ENCODE measurements at places on chromosomes 3 and 15.

GRCh38 chr3:194587438-194587931, 45.7 kb downstream of the TMEM44 start:
- DNase-seq: no peak

GRCh38 chr3:112333002-112333380, at the start of gene CD200:
Gene CD200, plus strand, starts transcription at chr3:112333156. Its CDS starts 57 bp downstream, at chr3:112333213.
- no peak for DNase-seq

DNA sequence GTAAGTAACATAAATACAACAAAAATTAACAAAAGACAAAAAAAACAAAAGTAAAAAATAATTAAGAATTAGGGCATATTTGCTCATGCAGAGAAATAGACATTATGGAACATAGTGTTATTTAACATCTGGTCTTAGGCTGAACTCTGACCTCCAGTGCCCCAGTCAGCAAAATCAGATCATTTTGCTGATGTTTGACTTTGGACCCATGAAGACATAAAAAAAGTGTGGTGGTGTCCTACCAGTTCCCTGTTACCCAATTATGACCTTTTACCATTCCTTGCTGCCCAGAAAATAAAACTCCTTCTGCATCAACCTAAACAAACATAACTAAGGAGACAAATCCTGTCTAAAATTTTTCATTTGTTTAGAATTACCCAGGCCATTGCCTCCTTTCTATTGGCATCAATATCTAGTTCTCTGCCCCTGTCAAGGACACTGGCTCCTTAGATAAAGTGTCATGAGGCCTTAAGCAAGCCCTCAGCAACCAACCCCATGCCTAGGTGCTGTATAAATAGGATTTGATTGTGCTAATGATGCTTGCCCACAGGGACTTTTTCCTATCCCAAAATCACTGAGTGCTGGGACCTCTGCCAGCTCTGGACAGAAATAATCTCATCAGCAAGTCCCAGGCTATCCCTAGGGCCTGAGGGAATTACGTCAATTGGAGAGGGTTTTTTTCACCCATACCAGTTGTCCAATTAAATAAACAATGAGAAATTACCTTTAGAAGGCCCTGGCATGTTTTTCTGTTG, 334.5 kb upstream of the UMPS start:
- no peak for DNase-seq

DNA sequence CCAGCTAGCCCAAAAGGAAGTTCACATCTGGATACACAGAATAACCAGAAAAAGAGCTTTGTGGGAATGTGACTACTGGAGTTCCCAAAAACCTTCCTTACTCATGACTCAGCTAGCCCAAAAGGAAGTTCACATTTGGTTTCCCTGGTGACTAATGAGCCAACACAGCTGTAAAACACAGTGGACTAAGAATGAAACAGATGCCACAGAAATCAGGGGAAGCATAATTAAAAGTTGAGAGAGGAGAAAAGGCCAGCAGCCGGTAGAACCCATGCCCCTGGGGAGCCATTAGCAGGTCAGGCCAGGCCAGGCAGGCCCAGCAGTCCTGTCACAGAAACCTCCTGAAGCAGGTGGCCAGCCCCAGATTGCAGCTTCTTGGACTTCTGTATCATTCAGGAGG, 130.3 kb downstream of the GHSR start:
- DNase-seq: no peak

DNA sequence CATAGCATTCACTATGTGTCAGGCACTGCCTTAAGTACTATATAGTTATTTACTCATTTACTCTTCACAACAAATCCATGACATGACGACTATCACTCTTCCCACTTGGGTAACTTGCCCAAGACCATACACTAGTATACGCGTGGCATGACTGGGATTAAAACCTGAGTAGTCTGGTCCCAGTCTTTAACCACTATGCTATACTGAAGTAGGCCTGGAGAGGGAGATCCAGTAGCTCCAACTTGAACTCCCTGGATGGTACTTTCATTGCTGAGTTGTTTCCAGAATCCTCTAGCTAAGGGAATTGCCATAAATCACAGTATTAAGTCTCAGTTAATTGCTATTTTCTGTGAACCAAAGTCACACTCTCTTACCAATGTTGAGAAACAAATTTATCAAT, 116.2 kb upstream of the LSAMP start:
- no peak for DNase-seq

- DNase-seq: no peak
Observed at GRCh38 chr15:78229431-78230406, 4.6 kb downstream of the ACSBG1 start.

DNA sequence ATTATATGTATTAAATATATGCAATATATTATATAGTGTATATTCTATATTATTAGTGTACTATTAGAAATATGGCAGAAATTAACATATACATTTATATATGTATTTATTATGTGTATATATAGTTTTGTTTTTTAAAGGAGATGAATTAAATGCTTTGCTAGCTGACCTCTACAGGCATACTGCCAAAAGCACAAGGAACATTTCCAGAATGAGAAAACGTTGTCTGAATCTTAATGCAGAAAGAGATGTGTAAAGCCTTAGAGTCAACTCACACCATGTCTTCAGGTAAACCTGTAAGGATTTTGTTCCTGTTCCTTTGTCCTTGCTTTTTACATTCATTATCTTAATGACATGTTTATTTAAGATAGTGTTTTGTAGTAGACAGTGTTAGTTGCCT, 111.9 kb downstream of the ST8SIA2 start:
- no peak for DNase-seq

DNA sequence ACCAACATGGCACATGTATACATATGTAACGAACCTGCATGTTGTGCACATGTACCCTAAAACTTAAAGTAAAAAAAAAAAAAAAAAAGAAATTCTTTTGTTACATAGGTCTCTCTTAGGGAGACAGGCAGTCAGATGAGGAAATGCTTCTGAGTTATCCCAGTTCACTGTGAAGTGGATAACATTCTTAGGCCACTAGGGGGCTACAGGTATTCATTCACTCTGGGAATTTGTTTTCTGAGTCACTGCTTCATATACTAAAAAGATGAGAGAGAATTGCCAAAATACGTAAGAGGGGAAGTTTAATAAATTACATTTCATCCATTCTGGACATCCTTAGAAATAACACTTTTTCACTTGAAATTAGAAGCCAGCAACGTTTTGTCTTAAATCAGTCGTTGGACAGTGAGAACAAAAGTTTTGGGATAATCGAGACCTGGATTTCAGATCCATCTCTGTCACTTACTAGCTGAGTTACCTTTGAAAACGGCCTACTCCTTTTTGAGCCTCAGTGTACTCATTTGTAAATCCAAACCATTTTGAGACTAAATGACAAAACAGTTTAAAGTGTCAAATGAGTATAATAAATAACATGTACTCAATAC, 738.4 kb upstream of the ALCAM start:
- no peak for DNase-seq

GRCh38 chr3:71671216-71671845, 53.9 kb downstream of the EIF4E3 start:
- DNase-seq: no peak

DNA sequence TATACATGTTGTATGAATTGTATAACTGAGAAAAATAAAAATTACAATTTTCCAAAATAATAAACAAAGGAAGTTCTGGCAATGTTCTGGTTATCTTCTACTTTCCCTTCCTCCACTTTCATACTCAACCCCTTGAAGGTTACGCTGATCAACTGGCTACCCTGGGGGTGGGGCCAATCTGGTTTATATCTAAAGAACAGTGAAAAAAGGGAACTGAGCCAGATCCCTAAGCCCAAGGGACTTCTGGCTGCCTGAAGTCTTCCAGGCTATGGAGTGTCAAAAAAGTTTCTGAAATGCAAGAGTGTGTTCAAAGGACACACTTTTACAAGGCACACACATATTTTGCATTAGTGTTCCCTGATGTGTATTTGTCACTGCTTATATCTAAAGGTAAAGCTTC, 591.9 kb downstream of the ROBO1 start:
- no peak for DNase-seq

DNA sequence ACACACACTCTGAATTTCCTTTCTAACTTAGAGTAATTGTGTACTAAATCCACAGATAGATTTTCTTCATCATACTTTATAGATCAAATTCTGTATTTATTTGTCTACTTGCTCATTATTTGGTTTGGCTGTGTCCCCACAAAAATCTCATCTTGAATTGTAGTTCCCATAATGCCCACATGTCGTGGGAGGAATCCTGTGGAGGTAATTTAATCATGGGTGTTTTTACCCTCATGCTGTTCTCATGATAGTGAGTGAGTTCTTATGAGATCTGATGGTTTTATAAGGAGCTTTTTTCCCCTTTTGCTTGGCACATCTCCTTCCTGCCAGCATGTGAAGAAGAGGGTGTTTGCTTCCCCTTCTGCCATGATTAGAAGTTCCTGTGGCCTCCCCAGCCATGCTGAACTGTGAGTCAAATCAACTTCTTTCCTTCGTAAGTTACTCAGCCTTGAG, 198.3 kb upstream of the TGFBR2 start:
- DNase-seq: no peak

DNA sequence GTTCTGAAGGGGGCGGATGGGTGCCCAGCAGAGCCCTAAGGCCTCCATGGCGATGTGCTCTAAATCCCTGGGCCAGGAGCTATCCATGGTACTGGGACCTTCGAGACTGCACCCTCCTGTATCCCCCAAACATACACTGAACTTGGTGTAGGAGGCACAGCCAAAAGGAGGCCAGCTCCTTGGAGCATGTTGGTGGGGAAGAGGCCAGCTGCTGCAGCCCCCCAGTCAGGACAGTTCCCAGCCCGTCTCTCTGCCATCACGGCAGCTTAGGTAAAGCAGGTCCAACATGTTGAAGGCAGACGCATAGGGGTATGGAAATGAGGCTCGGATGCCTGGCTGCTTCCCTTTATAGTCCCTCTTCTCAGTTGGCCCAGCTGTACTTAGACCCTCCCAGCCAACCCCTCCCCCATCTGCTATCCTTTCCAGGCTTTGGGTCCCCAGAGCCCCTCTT, 1.8 kb downstream of the CAMKV start:
- no peak for DNase-seq

GRCh38 chr3:168424059-168424734, 328.5 kb upstream of the GOLIM4 start:
- DNase-seq: no peak

DNA sequence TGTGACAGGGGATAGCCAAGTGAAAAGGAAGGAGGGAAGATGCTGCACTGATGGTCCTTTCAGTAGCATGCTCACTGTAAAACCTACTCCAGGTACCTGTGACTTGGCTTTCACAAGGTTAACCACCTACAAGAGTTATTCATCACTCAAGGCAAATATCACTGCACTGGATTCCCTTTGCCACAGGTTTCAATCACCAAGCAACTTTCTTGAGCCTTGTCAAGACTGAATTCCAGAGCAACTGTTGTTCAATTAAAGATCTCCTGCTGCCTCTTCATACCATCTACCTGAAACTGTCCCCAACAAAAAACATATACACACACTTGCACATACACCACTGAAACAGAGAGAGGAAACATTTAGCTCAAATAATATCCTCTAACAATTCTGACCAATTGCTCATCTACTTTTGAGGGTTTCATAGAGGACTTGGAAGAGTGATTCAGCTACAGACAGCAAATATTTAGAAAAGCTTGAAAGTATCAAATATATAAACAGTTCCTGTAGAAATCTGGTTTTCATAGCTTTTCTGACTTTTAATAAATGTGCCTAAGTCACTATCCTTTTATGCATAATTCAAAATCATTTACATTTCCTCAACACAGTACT, 6.5 kb downstream of the IGF2BP2 start:
- DNase-seq: no peak

- no peak for DNase-seq
Observed at GRCh38 chr3:901953-902778, 190.7 kb upstream of the CNTN6 start.

DNA sequence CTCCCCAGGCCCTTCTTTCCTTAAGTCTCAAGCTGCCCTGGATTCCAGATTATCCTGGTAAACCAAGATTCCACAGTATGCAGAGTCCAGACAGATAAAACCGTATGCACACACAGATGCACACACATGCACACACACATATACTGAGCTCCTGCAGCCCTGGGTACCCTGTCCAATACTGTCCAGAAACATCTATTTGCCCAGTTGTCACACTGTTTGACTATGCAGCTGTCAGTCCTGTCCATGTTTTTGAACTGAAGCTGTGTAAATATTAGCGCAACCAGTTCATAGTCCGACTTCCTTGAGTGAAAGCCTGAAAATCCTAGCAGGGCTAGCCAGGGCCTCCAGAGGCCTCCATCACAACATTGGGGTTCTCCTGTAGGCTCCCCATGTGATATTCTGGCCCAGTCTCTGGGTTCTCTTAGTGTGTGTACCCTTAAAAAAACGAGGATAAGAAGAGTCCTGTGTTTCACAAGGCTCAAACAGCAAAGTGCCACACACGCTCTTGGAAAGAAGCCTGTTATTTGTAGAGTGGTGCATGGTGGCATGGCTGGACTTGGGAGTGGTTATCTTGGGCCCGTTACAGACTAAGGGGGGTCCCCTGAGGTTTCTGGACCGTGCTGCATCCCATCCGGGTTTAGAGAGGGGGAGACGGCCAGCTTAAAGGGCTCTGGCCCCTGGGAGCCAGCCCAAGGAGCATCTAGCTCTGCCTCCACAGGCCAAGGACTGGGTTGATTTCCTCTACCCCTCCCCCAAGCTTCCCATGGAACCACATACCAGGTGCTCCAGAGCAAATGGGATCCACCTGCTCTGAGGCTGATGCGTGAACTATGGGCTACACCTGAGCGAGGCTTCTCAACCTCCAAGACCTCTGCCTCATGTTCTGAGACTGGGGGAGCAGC, 108.3 kb downstream of the IQSEC1 start:
- no peak for DNase-seq

- no peak for DNase-seq
Observed at GRCh38 chr3:63809607-63810006, 9.5 kb upstream of the C3orf49 start.

- DNase-seq: no peak
Observed at GRCh38 chr15:52069559-52069958, 43.0 kb downstream of the BCL2L10 start.

DNA sequence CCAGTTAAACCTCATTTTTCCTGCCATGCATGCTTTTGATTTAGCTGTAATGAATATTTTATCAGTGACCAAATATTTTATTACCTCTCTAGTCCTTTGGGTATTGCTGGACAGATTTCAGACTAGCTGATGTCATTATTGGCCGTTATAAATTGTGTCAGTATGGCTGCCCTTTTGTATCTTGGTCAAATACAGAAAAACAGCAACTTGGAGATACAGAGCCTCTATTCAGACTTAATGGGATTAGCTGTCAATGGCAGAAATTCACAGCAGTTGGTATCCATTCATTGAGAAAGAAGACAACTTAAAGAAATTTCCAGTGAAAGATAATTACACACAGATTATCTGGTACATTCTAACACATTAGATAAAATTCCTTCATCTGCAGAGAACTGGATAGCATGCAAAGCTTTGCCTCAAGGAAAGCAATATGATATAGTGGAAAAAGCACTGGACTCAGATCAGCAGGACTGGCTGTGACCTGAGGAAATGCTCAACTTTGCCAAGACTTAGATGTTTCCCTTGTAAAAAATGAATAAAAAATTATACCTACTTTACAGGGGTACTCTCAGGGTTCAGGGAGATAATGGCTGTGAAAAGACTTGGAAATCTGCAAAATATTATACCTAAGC, 20.8 kb downstream of the COL6A6 start:
- DNase-seq: no peak

- no peak for DNase-seq
Observed at GRCh38 chr3:39146611-39147591, 6.5 kb downstream of the CSRNP1 start.

- DNase-seq: no peak
Observed at GRCh38 chr3:78863306-78864203, 904.2 kb downstream of the ROBO1 start.
